Erythroblast (primary cell): ENCODE measurements at places on chromosomes 13 and 19.

- DNase-seq = no peak
These were observed 776 bp upstream of the LENG1 start for GRCh38 chr19:54160182-54160811.

DNA sequence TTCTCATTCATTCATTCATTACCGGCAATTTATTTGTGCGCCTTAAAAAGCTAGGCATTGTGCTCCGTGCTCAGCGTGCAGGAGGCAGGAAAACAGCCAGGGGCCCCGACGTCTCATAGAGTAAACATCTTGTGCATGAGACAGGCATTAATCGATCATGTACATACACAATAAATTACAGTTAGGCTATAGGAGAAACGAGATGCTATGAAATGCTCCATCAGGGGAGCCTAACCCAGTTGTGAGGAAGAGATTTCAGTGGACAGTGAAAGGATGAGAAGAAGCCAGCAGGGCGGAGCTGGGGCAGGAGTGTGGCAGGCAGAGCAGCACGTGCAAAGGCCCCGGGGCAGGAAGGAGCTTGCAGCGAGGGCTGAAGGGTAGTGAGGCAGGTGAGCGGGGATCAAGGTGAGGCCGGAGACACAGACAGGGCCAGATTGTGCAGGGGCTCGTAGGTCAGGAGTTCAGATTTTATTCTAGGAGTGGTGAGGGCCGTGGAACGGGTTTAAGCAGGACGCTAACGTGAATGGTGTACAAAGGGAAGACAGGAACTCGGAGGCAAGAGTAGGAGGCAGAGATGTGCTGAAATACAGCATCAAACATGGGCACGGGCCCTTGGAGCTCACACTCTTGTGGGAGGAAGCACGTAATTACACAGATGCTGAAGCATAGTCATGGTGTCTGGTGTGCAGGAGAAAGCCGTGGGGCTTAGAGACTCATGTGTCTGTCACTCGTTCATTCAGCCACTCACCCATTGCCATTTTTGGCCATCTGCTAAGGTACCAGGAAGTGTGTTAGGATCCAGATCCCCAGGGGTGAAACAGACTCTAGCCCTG lies 7.8 kb upstream of the CACNG6 start:
- DNase-seq = no peak

GRCh38 chr19:15318241-15318691 lies 14.1 kb downstream of the BRD4 start:
- DNase-seq = no peak

DNA sequence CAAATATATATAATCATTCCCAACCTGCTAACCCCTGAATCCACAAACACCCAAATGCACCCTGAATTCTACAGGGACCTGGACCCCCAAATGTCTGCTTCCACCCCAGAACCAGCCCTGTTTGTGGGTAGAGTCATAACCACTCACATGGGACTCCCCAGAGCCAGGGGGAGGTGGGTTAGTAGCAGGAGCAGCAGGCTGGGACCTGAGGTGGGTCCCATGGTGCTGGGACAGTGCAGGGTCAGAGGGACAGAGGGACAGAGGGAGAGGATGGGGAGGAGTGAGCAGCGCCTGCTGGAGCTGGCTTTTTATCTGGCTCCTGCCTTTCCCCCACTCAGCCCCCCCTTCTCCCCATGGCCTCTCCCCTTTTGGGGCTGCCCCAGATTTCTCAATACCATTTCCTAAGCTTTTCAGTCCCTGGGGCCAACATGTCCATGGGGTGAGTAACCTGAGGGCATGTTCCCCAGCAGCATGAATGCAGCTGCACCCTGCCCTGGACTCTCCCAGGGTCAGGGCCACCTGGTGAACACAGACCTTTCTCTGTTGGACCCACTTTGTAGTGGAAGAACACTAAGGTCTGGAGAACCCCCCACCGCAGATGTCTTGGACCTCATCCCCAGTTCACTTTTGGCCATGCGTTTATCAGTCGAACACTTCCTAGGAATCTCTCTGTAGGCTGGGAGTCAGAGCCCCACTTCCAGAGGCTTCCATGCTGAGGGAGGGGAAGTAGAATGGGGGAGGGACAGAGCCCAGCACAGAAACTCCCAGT lies at the start of gene C3:
Gene C3 (minus strand): TSS at position 282 of the 769 bp plus-strand sequence. CDS start 61 bp downstream, at position 221.
- DNase-seq = no peak

- DNase-seq = no peak
These were observed 1.5 kb downstream of the ILF3 start for GRCh38 chr19:10655457-10656312.

DNA sequence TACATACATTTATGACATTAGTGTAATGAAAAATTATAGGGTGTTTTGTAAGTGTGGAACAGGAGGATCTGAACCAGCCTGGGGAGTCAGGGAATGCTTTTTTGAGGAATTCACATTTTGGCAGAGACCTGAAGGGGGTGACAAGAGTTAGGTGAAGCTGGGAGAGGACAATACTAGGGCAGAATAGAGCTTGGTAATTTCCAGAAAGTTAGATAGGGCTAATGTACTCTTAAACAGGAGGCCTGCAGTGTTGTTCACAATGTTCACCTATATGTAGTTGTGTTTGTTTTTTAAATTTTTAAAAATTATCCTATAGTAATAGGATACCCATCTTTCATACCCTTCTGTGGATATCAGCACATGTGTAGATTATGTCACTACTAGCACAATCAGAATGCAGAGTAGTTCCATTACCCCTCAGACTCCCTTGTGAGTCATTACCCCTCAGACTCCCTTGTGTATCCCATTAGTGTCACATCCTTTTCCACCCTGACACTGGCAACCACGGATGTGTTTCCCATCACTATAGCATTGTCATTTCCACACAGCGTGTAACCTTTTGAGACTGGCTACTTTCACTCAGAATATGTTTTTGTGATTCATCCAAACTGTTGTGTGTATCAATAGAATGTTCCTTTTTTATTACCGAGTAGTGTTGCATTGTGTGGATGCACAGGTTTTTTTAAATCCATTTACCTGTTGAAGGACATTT lies 43.1 kb downstream of the PCCA start:
- peak; percentile 2 for DNase-seq

- no peak for DNase-seq
These were observed 97.9 kb downstream of the HSPH1 start for GRCh38 chr13:31063772-31064171.

DNA sequence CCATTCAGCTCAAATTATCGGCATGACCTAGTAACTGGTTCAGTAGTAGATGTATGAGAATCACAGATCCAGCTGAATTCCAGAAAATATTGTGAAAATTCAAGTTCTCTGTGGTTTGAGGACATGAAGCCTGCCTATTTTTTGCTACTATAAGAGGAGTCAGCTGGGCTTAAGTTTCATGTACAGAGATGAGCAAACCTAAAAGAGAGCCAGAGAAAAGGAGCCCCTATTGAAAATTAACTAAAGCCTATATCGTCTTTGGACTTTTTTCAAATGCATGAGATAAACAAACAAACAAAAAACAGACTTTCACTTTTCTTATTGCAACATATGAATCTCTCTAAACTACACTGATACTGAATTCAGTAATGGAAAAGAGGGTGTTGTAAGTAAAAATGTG lies 106.8 kb upstream of the SPRY2 start:
- DNase-seq = no peak

- DNase-seq = no peak
These were observed 24.8 kb upstream of the CEACAM21 start for GRCh38 chr19:41551212-41551610.

DNA sequence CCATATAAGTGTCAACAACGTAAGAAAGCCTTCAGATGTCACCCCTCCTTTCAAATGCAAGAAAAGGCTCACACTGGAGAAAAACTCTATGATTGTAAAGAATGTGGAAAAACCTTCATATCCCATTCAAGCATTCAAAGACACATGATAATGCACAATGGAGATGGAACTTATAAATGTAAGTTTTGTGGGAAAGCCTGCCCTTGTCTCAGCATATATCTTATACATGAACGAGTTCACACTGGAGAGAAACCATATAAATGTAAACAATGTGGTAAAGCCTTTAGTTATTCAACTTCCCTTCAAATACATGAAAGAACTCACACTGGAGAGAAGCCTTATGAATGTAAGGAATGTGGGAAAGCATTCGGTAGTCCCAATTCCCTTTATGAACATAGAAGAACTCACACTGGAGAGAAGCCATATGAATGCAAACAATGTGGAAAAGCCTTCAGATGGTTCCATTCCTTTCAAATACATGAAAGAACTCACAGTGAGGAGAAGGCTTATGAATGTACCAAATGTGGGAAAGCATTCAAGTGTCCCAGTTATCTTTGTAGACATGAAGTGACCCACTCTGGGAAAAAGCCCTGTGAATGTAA lies 11.1 kb downstream of the ZNF844 start:
- peak; percentile 12 for DNase-seq

DNA sequence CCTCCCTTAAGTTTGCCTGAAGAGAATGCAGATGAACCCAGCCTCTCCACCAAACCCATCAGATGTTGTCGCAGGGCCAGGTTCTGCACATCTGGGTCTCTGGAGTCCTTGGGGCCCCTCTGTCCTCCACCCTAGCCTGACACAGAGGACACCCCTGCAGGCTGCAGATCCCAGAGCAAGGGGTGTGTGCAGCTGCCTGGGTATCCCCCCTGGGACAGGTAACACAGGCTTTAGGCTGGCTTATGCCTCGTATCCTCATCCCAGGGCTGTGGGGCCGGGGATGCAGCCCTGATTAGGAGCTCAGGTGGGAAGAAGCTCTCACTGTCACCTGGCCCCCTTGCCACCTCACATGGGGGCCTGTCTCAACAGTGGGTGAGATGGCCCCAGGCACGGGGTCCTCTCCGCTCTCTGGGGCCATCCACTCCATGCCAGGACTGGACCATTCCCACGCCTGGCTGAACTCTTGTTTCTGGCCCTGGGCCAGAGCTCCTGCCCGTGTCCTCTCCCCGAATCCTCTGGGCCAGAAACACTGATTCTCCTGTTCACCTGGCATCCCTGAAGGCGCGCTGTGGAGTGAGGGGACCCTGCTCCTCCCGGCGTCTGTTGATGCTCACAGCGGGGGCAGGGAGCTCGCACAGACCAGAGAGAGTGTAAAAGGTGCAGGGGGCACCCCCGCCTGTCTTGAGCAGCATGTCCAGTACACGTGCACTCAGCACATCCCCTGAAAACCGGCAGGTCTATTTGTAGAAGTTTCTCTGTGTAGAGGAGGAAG lies 38.7 kb upstream of the TPM4 start:
- no peak for DNase-seq

GRCh38 chr19:13526552-13526951 lies 20.3 kb upstream of the CACNA1A start:
- peak; percentile 28 for DNase-seq

DNA sequence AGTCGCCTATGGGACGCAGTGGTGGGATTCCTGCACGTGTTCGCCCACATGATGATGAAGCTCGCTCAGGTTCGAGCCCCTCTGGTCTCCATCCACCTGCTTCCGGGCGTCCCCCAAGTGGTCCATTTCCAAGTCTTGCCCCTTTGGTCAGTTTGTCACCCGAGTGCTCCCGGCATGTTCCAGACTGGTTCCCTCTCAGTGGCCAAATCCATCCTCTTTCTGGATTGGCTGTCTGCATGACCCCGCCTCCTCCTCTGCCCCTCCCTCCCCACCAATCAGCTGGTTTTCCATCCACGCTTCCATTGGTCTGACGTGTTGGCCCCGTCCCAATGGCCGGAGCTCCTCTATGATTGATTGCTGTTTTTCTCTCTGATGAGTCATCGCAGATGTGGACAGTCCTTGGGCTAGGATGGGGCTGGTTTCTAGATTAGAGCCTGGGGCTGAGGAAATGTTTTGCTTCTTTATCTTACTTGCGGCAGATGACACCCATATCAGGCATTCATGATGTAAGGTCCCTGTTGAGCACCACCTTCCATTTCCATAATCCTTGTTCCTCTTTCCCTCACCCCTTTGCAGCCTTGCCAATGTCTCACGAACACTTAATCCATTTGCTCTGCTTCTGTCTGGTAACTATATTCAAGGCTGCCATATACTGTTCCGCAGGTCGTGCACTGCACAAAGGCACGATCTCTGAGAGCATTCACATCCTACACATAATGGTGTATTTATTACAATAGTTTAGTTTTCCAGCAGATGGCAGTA lies 73.8 kb downstream of the MAP4K1 start:
- DNase-seq = peak; percentile 97

DNA sequence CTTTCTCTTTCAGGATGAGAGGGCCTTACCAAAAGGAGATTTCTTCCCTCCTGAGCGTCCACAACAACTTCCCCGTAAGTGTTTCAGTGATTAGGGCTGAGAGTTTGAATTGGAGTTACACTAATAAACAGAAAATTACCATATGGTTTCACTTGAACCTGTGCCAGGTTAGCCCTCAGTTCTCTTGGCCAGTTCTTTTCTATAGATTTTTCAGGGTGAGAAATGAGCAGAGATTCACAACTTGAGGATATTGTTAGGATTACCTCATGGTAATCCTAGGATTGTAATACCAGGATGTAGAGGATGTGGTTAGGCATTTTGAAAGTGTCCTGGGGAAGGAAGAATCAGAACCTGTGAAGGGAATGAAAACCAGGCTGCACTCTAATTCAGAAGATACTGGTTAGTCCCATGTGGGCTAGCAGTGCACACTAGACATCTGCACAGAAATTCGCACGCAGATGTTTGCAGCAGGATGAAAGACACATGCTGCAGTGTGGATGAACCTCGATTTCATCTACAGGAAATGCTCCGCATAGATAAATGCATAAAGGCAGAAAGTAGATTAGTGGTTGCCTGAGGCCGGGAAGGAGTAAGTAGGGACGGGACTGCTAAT lies 24.1 kb downstream of the HNRNPM start:
- DNase-seq = no peak

GRCh38 chr19:17348700-17349099 lies 11.3 kb downstream of the GTPBP3 start:
- DNase-seq = no peak

DNA sequence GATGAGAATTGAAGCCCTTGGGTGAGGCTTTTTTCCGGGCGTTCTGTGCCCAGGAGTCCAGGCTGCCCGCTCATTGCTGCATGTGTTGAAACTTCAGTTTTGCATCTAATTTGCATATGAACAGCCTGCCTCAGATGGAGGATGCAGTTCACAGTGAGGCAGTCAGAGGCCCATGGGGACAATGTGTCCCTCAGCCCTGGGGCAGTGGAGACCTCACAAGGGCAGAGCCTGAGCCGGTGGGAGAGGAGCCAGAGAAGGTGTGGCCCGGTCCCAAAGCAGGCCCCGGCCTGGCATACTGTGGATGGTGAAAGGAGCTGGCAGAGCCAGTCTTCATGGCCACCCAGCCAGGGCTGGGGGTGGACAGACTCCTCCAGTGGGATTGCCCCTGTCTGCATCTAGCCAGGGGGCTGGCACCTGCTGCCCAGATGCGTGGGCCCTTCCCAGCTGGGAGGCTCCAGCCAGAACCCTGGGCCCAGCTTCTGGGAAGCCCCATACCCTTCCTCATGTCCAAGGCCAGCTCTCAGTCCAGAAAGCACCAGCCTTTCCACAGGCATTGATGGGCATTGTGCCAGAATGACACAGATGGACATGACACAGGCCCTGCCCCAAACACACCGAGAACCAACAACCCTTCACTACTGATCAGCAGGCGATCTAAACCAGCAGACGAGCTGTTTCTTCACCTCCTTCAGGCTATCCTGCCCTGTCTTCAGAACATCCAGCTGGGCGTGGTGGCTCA lies 32.9 kb upstream of the KCTD15 start:
- no peak for DNase-seq

GRCh38 chr13:97369261-97369893 lies 64.6 kb upstream of the RAP2A start:
- DNase-seq = peak; percentile 6
